ENCODE measurements at places on chromosomes 16 and 17.

DNA sequence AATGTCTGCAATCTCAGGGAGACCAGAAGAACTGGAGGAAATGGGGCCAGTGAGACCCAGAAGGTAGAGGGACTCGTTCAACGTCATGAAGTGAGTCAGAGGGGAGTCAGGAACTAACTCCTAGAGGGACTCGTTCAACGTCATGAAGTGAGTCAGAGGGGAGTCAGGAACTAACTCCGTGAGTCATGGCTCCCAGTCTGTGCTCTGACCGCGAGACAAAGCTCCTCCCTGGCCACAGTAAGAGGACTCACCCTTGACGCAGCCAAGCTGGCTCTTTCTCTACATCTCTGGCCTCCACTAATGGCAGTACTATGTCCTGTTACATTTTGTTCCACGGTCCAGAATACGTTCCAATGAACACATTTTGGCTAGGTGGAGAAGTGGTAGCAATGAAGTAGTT lies 902.5 kb downstream of the KCNJ2 start:
- DNase-seq, result no peak

DNA sequence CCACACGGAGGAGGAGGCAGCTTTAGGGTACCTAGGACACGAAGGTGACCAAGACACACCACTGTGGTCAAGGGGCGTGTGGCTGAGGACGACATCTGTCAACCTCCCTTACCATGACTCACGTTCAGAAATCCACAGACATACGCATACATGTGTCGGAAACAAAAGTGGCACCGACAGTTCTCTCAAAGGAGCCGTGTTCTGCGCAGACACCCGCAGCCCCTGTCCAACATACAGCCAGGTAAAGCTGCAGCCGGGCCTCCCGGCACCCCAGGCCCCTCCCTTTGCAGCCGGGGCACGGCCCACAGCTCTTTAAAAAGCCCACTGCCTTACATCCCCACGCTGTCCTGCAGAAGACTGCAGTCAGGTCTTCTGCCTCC lies 40.5 kb upstream of the KLHDC4 start:
- DNase-seq, result no peak

GRCh38 chr17:14227052-14227451 lies 9.6 kb downstream of the CDRT15 start:
- DNase-seq, result no peak

DNA sequence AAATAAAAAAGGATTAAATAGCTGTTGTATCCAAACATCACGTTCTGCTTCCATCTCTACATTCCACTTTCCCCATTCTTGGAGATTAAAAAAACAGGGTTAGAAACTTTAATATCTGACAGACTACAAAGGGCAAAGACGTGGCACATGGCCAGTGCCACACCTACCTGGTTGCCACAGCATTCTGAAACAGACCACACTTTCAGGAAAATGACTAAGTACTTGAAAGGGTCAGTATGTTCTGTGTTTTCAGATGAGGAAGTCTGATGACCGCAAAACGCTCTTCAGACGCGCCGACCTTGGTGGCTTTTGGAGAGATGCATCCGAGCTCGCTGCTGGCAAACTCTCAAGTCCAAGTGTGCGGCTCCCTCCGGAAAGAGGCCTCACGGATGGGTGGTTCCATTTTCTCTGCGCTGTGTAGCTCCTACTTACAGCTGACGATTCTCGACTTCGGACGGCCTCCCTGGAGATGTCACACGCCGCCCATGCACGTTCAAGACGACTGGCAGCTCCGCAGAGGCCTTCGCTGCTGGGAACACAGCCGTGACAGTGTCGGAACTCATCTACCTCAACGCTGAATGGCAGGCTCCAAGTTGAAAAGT lies 15.5 kb downstream of the MAP1LC3B start:
- no peak for DNase-seq

GRCh38 chr16:23516366-23517137 lies 6.3 kb upstream of the GGA2 start:
- DNase-seq, result no peak

DNA sequence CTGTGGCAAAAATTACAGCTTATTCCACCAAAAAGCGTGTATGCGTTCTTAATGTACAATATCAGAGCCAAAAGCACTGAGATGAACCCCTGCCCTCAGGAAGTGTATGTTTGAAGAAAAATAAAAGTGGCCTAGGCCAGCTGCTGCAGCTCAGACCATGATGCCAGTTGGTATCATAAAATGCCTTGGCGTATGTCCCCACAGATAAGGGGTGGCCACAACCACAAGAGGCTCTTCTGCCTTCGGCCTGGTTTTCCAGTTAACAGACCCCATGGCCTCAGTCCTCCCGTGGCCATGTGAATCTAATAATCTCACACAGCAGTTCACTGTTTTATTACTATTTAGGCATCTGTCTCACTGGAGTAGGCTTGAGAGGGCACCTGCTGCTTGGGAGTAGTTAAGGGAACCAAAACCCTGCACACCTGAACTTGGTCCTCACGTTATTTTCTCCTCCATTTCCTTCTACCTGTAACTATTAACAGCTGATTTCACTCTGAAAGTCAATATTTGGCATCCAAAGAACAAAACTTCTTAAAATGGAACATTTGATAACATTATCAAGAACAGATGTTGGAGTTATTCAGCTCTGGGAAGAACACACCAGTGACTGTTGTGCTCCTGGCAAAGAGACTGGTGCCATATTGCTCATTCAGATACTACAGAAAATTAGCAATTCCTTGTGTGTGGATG lies 34.8 kb upstream of the ERN1 start:
- no peak for DNase-seq

DNA sequence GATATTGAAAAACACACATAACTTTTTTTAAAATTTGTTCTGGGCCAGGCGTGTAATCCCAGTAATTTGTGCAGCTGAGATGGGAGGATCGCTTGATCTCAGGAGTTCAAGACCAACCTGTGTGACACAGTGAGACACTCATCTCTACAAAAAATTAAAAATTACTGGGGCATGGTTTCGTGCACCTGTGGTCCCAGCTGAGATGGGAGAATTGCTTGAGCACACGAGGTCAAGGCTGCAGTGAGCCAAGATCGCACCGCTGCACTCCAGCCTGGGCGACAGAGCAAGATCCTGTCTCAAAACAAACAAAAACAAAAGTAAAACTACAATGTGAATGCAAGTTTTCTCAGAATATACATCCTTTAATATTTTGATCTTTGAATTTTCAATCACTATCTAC lies 15.1 kb downstream of the C16orf54 start:
- no peak for DNase-seq

DNA sequence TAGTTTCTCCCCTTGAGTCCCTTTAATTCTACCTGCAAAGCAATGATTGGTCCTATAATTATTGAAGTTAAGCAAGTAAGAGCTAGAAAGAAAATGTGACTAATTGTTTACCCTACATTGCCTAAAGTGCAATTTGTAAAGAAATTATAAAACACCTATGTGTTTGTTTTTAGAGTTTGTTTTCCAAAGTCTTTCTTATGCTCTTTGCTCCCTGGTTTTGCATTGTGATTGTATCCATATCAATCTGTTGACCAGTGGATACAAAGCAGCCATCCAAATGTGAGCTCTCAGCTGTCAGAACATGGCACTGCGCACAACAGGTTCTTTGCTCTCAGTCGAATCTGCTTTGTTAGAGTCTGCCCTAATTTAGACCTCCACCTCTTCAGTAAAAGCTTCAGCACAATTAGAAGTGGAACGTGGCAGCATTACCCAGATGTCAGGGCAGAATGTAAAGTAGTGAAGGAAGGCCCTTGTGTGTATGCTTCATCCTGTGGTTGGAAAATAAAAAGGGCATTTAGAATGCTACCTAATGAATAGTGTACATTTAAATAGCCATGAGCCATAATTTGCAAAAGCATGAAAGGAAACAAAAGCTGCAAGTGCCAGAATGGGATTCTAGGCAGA lies 70.5 kb downstream of the AATF start:
- DNase-seq, result no peak

- no peak for DNase-seq
These were observed 240.0 kb upstream of the IRX5 start for GRCh38 chr16:54690710-54691109.

DNA sequence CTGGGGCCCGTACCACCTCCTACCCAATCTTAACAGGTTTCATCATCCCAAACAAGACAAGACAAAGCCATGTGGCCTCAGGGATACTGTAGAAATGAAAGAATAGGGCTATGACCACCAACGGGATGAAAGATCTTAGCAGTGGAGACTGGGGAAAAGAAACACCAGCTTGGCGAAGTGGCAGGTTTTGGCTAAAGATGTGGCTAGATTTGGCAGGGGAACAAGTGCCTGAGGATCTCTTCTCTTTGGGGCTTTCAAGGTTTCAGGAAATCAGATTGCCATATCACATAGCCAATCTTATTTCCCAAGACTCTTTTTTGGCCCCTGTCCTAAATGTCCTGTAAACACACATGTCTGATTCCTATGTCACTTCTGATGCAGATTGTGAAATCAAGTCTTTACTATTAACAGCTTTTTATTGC lies 6.9 kb downstream of the KRT24 start:
- DNase-seq, result no peak

- DNase-seq, result no peak
These were observed 8.2 kb upstream of the CIAO3 start for GRCh38 chr16:749010-749409.

- DNase-seq, result no peak
These were observed 414.7 kb downstream of the HS3ST3B1 start for GRCh38 chr17:14715561-14715960.

DNA sequence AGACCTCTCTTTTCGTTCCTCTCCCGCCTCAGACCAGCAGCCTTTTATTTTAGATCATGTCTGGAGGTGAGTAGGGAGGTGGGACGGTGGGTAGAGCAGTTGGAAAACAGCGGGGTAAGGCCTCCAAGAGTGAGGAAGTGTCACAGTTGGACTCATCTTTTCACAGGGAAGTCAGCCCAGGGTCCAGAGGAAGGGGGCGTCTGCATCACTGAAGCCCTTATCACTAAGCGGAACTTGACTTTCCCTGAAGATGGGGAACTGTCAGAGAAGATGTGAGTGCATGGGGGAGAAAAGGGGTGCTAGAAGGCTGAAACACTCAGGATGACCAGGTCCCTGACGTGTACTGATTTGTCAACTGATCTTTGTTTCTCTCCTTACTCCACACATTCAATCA lies 461 bp downstream of the LRRC46 start:
- DNase-seq, result no peak

DNA sequence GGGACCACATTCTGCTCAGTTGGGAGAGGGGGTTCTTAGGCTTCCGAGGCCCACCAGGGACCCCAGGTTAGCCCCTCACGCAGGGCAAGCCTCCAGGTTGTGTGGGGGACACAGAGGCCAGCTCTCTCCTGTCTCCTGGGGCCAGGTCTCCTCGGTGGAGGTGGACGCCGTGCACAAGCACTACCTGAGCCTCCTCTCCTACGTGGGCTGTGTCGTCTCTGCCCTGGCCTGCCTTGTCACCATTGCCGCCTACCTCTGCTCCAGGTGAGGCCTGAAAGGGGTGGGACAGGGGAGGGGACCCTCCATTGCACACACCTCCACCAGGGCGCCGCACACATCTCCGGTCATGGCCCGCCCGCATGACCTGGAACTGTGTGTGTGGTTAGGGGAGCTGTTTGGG lies 10.9 kb upstream of the ADGRG3 start:
- no peak for DNase-seq

DNA sequence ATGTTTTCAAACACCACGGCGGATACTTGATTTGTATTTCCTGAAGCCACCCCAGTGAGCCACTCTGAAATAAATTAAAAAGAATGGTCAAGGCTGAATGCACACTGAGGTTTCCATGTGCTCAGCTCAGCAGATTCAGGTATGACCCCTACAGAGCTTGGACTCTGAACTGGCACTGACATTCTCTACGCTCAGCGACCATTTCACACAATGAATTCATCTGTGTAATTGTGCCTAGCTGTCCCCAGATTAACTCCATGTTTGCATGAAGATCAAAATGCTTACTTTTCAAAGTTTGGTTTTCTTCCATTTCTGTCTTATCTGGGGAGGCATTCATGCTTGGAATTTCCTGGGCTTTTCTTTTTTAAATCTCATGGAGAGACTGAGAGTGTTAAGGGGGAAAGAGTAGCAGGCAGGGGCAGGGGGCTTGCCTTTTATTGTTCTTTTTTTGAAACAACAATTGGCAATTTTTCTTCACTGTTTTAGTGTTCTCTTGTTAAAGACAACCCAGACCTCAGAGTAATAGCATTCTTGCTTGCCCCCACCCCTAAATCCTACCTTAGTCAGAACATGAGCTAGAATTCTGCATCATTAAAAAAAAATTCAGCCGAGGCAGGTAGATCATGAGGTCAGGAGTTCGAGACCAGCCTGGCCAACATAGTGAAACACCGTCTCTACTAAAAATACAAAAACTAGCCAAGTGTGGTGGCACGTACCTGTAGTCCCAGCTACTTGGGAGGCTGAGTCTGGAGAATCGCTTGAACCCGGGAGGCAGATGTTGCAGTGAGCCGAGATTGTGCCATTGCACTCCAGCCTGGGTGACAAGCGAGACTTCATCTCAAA lies 85.5 kb upstream of the HNF1B start:
- DNase-seq, result no peak

- DNase-seq, result no peak
These were observed 135.4 kb upstream of the AXIN2 start for GRCh38 chr17:65696739-65697394.

DNA sequence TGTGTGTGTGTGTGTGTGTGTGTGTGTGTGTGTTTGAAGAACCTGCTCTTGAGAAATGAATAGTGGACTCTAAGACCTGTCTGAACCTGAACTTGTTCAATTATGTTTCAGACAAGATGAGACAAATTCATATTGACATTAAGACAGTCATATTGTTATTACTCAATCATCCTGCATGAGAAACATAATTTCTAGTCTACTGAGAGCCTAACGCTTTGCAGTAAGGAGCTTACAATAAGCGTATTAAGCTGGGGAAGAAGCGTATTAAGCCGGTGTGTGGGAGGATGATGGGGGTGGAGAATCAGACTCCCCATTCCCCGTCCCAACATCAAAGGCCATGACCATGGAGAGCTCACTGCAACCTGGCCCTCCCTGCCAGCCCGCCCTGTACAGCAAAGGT lies 22.4 kb upstream of the MNT start:
- DNase-seq, result no peak

- DNase-seq, result no peak
These were observed 3.7 kb downstream of the ACSF3 start for GRCh38 chr16:89097392-89097772.

DNA sequence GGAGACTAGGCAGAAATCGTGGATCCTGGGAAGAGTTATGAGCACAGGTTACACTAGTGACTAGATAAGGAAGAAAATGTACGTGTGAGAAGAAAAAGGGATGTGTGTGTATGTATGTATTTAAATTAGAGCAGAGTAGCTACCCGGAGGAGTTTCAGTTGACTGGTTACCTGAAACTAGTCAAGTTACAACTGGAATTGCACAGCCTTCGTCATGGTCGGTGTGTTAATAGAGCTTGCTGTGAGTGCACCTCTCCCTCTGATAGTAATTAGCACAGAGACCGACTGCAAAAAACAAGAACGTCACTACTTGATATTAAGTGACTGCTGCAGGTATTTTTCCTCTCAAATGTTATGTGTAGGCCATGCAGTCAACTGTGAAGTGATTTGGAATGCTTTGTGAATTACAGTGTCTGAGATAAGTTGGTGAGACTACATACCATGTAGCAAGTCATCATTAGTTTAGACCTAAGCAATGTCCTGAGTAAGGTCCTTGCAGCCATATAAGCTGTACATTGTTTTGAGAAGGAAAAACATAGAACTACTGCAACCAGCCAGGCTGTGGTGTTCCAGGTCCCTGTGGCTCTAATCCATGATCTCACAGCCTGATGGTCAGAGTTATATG lies 95.7 kb downstream of the WNT3 start:
- DNase-seq, result no peak

- DNase-seq, result no peak
These were observed 18.8 kb upstream of the ASGR2 start for GRCh38 chr17:7133424-7133823.

- no peak for DNase-seq
These were observed 48.4 kb upstream of the TOB1 start for GRCh38 chr17:50914505-50915063.

All from NCI-H1417 treated with DMSO at 0.1 percent for 48 hours (cell line).